CD8-positive, alpha-beta memory T cell (primary cell): ENCODE measurements at places on chromosomes 13 and 19. TPM values are rescaled to one million over a fixed set of nuclear protein-coding genes. Genes with fewer than 3 reads are reported as not detected.

SIGLEC8 gene
- polyA plus RNA-seq = not detected

MIA gene
- not detected for polyA plus RNA-seq

IL11 gene
- not detected for polyA plus RNA-seq

DNA sequence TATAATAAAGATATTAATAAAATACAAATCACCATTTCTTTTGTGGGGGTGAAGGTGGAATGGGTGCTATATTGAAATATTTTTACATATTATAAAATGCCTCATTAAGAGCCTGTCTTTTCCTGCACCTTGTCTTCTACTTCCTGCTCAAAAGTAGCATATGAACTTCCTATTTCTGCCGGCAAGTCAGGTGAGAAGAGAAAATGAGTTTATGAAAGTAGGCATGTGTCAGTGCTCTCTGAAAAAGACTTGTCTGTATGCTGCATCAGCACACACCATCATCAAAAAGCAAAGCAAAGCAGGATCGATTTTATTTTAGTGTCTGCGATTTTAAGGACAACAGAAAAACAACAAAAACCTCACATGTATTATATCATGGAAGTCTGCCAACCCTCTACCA, 114.2 kb downstream of the RAP2A start:
- DNase-seq = no peak

DNA sequence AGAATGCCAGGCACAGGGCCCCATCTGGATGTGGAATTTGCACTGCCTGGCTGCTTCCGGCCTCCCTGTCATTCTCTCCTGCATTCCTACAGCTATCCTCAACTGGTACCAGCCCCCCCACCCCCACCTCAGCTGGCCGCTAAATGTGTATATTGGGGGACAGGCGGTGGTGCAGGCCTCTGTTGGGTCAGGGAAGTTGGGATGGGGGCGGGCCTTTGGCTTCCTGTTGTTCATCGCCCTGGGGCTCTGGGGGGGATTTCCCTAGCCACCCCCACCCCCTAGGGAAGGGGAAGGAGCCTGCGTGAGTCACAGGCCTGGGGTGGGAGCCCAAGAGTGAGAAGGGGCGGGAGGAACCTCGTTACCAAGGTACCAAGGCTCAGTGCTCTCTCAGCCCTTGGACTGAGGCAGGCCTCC, 10.6 kb downstream of the POU2F2 start:
- DNase-seq = peak; percentile 53
